Stimulated activated CD4-positive, alpha-beta T cell treated with anti-CD3 and anti-CD28 coated beads, TNF-alpha, amount 100 ng/mL, for 1 hour (primary cell): ENCODE measurements at places on chromosomes 6 and 20.

DNA sequence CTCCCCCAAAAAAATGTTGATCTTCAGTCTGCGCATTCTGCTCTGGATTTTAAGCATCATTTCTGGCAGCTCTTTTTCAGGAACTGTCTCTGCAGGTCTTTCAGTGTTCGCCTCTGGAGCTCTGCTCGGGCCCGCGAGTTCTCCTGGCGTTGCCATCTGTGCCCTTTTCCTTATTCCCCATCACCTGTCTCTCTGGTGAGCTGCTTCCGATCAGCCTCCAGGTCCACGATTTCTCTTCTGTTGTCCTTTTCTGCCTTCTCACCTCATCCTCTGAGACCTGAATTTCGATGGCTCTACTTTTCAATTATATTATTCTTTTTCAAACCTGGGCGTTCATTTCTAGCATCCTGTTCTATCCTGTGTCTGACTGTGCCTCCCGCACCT, 590 bp upstream of the MAP1LC3A start:
- no peak for DNase-seq

DNA sequence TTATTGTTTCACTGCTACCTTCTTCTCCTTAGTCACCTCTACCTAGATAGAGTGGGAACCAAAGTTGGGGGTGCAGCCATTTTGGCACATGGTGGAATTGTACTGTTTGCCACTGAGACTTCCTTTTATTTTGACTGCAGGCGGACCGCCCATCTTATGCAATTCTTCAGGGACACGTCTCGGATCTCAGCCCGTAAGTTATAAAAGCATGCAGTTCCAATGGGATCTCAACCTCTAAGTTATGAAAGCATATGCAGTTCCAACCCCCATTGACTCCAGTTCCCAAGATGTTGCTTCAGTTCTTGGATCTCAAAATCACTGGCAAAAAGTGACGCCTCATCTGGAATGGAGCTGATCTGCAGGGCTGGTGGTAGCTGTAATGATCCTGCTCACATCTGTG, 41.2 kb upstream of the CDH4 start:
- DNase-seq: no peak

- DNase-seq: no peak
These were observed 267.1 kb downstream of the ERMARD start for GRCh38 chr6:170018422-170018935.

DNA sequence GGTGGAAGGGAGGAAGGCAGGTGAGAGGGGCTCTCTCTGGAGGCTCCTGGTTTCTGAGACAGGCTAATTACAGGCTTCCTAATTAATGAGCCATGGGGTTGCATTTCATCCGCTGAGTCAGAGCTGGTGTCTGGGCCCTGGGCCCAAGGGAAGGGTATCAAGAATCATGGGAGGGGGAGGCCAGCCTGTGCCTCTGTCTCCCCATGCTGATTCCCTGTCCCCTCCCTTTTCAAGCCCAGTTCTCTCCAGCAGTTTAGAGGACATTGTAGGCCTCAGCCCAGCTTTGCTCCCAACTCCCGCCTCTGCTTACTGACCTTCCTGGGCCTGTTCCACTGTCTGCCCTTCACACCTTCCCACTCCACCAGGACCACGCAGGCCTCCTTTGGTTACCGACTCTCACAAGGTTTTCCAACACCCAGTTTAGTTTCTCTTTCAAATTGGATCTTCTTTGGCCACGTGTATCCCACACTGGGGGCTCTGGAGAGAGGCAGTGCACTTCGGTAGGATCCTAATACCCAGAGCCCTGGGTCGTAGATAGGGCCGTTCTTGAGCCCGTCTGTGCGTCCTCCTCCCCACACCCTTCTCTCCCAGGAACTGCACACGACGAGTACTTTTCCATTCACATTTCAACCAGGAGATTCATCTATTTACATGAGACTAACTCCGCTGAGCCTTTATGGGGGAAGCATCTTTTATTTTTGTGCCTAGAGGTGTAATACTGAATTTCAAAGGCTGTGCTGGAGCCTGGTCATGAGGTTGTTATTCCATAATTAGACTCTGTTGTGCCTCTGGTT, 18.2 kb upstream of the AVP start:
- DNase-seq: no peak

GRCh38 chr6:112037783-112038216, 16.1 kb upstream of the CCN6 start:
- DNase-seq: no peak

- no peak for DNase-seq
These were observed 10.8 kb upstream of the CPNE5 start for GRCh38 chr6:36850021-36850420.

GRCh38 chr20:36277546-36277945, 28.6 kb upstream of the DLGAP4 start:
- no peak for DNase-seq

- DNase-seq: no peak
These were observed 199.4 kb upstream of the ZNF217 start for GRCh38 chr20:53792946-53793536.

DNA sequence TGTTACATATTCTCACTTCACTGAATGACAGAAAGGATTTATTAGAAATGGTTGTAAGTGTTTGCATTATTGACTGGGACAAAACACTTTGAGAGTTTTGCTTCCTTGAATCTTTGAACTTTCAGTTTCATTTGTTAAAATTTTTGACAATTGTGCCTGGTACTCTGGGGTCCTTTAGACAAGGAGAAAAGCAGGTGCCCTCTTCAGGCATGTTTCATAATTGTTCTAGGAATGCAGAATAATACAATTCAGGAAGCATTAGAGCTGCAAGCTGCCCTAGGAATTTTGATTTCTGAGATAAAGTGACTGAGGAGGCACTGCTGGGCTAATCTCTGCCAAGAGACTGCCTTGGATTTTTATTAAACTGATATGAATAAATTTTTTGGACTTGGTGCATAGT, 49.7 kb downstream of the TOP1 start:
- DNase-seq: no peak

GRCh38 chr20:19864130-19864529, 106.1 kb downstream of the RIN2 start:
- DNase-seq: no peak

GRCh38 chr6:30757261-30757904, 13.0 kb upstream of the IER3 start:
- DNase-seq: no peak

DNA sequence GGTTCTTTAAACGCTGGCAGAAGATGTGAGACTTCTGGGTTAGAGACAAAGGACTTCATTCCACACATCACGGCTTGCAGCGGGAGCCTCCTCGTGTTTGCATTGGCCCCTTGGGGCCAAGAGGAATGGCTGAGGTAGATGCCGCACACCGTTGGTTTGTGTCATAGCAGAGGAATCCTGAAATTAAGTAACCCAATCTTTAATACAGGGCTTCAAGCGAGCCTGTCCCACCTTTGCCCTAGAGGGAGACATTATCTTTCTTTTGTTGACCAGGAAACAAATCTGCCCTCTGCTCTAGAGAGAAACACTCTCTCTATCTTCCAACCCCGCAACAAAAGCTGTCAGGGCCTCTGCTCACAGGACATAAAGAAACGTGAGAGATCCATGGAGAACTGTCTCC, 277.5 kb upstream of the ZFP64 start:
- no peak for DNase-seq

DNA sequence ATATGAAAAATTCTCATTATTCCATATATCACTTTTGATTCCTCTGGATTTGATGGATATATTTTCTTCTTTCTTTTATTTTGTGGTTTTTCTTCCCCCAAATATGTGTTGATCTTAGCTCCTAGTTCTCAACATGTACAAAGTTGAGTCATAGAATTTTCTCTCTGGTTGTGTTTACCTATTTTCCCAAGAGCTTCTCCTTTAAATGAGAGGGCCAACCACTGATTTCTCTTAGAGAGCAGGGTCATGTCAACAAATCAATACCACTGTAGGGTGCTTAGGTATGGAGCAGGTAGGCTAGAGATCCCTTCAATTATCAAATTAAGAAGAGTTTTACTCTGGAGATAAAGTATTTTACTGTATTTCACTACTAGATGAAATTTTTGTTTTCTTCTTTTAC, 145.7 kb downstream of the BMP5 start:
- no peak for DNase-seq

- no peak for DNase-seq
These were observed 44.3 kb downstream of the TM9SF4 start for GRCh38 chr20:32153771-32154170.

GRCh38 chr6:69801225-69801624, 4.4 kb upstream of the LMBRD1 start:
- no peak for DNase-seq

DNA sequence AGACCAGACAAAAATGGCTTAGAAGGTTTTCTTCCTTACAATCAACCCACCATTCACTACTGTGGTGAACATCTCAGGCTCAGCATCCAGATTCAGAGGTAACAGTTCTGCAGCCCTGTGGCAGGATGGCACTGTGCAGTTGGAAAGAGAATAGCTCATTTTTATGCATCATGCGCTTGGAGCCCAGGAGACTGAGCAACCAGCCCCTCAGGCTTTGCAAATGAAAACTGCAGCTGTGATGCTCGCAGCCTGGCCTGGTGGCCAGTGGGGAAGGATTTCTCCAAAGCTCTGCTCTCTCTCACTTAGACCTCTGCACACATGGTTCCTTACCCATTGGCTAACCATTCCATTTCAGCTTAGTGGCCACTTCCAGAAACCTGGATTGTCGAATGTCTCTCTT, 45.8 kb downstream of the GABRR2 start:
- no peak for DNase-seq

DNA sequence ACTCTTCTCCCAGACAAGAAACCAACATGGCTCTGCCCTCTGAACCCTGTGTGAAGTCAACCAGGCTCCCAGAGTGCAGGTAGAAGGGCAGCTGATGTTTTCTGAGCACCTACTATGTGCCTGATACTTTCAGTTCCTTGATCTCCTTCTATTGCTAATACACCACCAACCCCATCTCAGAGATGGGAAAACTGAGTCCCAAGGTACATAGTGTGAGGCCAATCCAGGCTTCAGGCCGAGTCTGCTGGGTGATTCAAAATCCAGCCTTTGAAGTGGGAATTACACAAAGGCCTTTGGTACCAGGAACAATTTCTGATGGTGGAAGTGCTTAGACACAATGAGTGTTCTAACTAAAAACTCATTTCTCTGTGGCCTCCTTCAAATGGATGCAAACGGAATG, 96.3 kb downstream of the NFATC2 start:
- DNase-seq: no peak

- DNase-seq: no peak
These were observed 18.5 kb downstream of the PLAGL2 start for GRCh38 chr20:32189123-32189410.

DNA sequence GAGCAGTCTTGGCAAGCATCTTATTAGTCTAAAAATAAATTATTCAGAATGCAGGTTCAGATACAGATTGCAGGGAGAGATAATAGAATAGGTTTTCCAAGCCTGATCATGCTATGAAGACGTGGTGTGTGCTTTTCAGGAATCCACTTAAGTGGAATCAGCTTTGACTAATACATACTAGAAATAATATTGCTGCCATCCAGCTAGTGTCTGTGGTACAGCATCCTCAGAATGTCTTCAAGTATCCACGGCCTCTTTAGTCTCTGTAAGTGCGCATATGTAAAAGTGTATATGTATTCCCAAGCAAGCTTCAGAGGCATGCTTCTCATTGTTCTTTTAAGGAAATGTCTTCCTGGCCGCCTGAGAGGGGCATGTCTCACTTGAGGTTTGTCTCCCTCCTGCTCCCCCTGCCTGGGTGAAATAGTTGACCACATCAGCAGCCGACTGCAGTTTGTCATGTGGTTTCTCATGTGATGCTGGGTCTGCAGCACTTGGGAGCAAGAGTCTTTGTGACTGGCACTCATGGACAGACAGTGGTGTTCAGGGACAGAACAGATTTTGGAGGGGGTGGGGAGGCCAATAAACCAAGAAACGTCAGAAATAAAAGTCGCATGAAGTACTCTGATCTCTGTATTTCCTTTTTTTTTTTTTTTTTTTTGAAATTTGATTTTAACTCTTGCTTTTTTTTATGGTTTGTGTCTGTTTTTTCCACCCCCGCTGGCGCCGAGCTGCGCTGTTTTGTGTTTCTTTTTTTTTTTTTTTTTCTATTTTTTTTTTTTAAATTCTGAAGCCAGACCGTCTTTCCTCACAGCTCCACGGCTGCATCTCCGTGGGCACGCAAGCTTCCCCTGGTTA, 150.8 kb downstream of the PRL start:
- DNase-seq: no peak

- no peak for DNase-seq
These were observed 77.6 kb downstream of the HUS1B start for GRCh38 chr6:579339-579738.

- DNase-seq: no peak
These were observed 13.4 kb downstream of the CEP250 start for GRCh38 chr20:35468671-35469334.

GRCh38 chr6:87738000-87738399, 36.0 kb upstream of the AKIRIN2 start:
- no peak for DNase-seq

DNA sequence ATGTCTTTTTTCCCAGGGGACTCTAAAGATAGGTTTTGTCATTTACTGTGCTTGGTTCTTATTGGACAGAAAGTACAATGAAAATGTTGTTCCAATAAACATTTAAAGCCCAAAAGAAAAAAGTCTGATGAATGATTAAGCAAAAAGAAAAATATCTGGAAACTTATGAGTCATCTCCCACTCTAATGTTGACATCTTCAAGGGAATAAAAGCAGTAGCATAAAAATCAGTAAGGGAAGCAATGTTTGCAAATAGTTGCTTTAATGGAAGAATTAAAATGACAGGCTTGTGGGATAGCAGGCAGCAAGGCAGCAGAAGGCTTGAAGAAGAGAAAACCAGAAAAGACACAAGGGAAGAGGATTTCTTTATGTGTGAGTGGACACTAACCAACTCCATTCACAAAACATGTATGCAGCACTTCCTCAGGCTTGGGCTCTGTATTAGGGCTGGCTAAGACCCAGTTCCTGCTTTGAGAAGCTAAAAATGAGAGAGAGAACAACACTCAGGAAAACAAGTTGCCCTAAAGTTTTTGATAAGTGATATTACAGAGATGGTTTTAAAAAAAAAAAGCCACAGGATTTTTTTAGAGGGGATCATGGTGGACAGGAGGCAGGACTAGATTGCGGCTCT, 263.2 kb upstream of the NT5E start:
- no peak for DNase-seq

- no peak for DNase-seq
These were observed 281.9 kb downstream of the PKHD1 start for GRCh38 chr6:51805517-51805916.

GRCh38 chr6:25232479-25232878, 46.7 kb upstream of the CARMIL1 start:
- DNase-seq: no peak
